ENCODE measurements at places on chromosomes 6 and 20.

GRCh38 chr20:58898629-58899408, 46.3 kb downstream of the GNAS start:
- DNase-seq: no peak

DNA sequence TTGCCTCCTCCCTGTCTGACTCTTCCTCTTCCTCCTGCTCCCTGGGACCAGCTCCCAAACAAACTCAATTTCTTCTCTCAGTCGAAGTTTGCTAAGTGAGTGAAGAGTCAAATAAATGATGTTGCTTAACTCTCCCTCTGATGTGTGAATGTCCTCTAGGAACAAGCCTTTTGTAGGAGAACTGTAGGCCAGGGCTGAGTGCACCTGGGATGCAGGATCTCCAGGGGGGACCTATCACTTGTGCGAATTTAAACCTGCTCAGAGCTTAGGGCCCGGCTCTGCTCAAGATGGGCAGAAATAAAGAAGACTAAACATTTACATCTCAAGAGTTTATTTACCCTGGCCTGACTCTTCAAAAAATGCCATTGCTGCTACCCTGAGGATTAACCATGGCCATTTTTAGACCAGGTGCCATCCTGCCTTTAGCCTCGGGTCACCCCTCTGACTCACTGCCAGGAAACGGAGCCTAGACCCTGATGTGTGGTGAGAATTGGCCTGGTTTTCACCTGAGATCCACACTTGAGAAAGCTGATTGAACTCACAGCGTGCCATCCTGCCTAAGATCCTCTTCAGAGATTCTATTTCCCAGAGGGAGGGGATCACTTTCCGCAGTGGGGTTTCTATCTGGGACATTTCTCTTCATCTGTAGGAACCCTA, 63.6 kb upstream of the CD93 start:
- no peak for DNase-seq

DNA sequence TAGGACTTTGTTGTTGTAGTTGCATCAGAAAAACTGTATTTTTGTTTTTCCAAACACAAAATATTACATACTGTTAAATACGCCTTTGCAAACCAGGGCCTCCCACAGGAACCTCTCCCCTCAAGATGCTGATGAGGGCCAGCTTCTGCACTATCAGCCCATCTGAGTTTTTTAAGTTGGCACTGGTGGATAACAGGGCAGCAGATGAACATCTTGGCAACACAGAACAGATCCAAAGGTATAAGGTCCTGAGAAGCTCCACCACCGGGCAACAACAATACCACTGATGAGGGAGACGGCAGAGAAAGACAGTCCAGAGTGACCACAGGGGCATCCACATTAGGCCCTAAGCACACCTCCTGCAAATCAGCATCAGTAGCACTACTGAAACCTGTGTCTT, 177.7 kb downstream of the DLL1 start:
- DNase-seq: no peak

DNA sequence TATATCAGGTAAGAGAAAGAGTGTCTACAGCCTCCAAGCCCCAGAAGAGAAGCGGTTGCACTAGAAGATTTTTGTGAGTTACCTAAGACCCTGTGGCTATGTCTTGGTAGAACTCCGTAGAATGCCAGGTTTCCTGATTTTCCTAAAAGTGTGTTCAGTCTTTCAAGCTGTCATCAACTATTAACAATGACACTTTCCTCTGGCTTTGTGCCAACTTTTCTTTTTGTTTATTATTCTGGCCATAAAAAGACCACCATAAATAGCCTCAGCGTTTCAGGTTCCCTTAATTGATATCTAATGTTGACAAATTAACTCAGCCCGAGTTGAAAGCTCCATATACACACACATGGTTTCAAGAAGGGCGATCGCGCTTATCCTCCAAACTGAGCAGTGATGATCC, 1.2 kb downstream of the PAK5 start:
- DNase-seq: no peak

DNA sequence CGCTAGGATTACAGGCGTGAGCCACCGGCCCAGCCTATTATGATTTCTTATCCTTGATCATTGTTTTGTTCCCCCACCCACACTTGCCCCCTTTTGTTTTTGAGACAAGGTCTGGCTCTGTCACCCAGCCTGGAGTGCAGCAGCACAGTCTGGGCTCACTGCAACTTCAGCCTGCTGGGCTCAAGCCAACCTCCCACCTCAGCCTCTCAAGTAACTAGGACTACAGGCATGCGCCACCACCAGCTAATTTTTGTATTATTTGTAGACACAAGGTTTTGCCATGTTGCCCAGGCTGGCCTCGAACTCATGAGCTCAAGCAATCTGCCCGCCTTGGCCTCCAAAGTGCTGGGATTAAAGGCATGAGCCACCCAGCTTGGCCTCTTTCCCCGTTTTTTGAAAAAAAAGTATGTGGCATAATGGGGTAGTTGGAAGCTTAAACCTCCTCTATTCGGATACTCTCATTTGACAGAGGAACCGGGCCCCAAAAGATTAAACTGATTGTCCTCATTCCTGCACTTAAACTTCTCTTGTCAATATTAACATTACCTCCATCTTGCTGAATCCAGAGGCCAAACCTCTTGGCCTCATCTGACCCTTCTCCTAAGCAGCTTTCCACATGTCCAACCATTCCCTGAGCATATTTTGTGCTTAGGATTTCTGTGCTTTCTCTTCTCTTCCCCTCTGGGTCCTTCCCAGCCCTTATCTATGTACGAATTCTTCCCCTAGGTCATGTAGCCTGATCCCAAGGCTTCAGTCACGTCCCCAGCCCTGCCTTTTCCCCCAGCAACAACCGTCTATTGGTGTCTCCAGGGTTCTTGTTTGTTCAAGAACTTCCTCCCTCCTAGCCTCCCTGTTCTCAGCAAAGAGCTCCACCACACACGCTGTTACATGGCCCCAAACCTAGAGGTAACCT, 6.1 kb upstream of the EZR start:
- no peak for DNase-seq

- DNase-seq: no peak
Measured at GRCh38 chr6:106250953-106251352, 74.6 kb downstream of the ATG5 start.
